ENCODE measurements at places on chromosomes 5 and 9.

DNA sequence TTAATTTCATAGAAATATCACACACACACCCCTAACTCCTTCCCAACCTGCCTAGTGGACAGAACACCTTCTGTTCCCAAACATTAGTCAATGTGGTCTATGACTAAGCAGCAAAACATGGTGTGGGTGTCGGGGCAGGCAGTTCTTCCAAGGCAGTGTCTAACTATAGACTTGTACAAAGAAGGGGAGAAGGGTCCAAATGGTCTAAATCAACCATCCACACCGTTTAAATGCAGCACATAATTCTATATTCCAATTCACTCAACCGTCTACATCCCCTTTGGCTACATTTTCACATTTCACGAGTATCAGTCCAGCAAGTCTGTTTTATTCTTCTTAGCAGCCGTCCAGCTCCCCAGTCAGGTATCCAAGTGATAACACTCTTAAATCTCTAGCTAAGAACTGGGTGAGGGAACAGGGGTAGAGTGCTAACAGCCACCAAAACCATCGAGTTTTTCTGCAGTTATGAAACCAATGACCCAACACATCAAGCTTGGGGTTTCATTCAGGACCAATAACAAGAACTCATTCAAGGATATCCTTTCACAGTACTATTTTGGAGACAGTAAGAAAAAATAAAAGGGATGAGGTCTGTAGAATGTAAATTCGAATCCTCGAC lies 3.3 kb downstream of the ZNF608 start:
- no peak for DNase-seq

DNA sequence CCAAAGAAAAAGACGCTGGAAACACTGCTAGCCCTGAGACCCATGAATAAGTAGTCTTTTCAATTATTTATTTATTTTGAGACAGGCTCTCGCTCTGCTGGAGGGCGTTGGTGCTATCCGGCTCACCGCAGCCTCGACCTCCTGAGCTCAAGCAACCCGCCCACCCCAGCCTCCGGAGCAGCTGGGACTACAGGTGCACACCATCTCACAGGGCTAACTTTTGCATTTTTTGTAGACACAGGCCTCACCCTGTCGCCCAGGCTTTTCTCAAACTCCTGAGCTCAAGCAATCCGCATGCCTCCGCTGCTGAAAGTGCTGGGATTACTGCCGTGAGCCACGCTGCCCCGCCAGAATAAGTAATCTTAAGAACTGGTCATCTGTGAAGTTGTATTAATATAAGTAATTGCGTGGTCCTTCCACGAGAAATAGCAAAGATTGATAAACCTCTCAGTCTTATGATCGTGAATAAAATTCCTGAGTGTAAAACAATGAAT lies 1.6 kb downstream of the ANXA2R start:
- DNase-seq = no peak

DNA sequence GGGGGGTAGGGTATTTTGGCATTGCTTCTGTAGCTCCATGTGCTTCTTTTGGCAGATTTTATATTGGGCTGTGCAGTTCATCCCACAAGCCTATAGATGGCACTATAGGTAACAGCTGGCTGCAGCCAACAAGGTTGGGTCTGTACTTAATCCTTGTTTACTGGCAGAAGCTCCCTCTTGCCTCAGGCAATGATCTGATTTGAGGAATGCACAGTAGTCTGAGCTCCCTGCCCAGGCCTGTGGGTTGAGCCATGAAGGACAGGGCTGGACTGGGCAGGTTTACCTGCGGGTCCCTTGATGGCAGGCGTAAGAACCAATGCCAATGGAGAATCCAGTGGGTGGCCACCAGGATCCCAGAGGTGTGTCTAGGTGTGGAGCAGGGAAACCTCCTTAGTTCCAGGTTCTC lies 11.7 kb upstream of the OR1J2 start:
- no peak for DNase-seq

- no peak for DNase-seq
Observed at GRCh38 chr5:132027027-132027426, 15.6 kb upstream of the ACSL6 start.

DNA sequence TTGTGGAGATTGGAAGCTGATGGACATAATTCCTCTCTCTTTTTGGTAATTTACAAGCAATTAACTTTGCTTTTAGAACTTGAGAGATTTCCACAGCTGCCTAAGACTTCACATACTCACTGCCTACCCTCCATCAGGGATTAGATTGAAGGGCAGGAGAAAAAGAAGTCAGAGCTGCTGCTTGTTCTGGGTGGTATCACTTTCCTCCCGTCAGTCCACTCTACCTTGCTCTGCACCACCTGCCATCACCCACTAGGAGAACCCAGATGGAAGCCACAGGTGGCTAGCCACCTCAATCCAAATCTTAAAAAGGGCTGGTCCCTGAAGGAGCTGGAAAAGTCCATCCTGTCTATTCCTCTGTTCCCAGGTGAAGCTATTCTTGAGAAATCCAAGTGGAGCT lies 10.5 kb downstream of the IRF1 start:
- no peak for DNase-seq

DNA sequence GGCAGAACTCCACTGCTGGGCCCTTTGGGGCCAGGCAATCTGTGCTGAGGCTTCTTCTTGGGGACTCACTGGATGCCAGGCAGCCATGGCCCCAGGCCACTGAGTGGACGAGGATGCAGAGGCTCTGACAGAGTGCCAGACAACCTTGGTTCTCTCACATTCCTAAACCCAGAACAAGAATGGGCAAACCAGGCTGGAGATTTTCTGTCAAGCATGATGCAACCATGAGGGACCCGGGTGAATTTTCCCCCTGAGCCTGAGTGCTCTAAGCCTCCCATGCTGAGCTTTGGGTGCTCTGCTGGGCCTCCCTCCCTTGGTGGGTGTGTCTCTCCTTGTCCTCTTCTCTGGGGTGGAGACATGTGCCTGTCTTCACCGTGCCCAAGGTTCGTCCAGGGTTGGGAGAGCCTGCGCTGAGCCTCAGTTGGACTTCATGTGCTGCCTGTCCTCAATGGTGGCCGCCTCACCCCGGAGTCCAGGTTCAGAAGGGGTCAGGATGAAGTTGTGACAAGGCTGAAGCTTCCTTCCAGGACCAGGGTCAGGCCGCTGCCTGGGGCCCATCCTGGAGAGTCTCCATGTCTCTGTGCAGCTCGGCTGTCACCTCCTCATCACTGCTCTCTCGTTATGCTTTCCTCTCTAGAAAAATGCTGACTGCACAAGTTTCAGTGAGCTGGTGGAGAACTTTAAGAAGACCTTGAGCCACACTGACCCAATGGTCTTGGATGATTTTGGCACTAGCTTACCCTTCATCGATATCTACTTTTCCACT lies 24.1 kb downstream of the PITX1 start:
- no peak for DNase-seq

- DNase-seq = no peak
Observed at GRCh38 chr5:95907740-95908706, 53.6 kb downstream of the ELL2 start.

DNA sequence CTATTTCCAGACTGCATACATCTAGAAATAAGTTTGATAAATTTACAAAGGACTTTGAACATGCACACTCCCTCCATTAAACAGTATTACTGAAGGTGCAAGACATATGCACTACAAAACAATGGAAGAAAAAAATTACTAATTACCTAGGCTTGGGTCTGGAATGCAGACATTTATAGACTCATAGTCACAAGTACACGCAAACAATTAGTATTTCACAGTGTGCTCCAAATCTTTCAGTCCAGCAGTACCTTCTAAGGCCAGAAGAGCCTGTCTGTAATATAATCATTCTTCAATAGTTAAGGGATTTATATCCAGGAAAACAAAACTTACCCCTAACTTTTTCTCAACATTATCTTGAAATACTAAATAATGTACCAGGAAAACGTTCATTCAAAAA lies 11.2 kb downstream of the RICTOR start:
- DNase-seq = no peak

- no peak for DNase-seq
Observed at GRCh38 chr5:178668579-178668978, 41.7 kb upstream of the CLK4 start.

DNA sequence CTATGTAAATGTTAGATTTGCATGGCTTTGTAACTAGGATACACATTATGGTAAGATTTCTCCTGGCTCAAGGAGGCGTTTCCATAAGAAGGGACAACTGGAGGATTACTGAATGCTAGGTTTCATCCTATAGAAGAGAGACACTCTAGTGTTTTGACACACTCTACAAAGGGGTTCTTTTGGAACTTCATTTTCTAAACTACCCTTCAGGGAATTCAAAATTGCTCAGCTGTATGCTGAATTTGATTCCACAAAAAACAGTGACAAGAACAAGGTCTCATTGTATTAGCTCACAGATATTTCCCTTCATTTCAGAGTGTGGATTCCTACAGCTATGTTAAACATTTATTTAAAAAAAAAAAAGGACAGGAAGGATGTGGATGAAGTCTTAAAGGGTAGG lies 151.7 kb downstream of the PPP2R2B start:
- DNase-seq = no peak

GRCh38 chr9:110923601-110924000 lies 114.7 kb downstream of the LPAR1 start:
- DNase-seq = no peak

DNA sequence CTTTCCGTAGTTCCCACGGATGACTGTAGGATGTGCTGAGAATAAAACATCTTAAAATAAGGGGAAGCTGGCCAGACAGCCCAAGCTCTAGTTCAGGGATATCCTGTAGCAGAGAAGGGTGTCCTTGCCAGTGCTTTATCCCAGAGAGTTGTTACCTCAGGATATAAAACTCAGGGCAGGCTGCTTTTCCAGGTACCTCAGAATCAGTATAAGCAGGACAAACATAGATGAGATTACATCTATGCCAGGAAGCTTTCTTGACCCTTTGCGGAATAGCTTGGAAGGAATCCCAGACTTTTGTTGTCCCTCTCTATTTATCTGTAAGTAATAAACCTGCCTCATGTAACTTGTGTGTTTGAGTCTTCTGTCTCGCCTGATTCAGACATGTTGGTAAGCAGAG lies 565.7 kb downstream of the PRDM9 start:
- no peak for DNase-seq

DNA sequence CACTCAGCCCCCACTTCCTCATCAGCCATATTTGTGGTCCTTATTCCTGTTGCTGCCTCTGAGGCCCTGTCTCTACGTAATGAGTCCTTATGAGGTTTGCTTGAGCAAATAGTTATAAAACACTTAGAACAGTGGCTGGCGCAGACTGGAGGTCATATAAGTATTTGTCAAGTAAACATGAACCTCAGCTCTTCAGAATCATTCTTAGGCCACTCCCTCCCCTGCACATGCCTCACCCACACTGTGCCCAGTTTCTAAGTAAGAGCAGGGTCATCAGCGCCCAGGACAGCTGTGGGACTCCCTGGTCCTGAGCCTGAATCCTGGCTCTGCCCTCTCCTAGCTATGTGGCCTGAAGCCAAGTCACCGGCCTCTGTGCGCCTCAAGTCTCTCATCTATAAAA lies 4.0 kb downstream of the ST6GALNAC4 start:
- DNase-seq = no peak

DNA sequence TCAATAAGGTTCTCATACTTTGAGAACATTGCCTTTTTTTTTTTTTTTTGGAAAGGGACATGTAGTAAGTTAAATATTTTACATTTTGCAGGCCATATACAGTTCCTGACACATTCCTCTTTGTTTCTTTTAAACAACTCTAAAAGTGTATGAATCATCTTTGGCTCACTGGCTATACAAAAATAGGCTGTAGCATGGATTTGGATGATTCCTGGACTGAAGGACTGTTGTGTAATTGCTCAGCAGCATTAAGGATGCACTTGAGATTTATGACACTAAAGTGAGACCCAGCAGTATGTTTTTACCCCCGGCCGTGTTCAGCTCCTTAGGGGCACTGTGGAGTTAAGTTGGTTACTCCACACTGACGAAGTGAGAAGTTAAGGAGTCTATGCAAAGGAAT lies 41.3 kb downstream of the VPS13A start:
- no peak for DNase-seq

GRCh38 chr9:107648153-107648715 lies 158.7 kb upstream of the KLF4 start:
- DNase-seq = no peak

DNA sequence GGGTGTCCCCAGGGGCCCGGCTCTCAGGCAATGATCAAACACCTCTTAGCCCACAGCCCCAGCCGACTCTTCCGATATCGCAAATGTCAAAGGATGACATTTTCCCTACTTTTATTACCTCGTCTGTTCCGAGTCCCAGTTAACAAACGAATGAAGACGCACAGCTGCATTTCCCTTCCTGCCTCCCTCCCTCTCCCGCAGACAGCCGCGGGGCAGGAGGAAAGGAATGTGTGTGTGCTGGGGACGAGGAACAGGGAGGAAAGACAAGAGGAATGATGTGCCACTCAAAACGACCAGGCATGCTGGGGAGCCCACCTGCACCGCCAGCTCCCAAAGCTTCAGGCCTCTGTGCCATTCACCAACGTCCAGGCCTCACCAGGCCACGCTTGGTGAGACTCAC lies 125.9 kb upstream of the SARDH start:
- DNase-seq = no peak

- no peak for DNase-seq
Observed at GRCh38 chr5:177303925-177304391, 359 bp downstream of the PRELID1 start.

- DNase-seq = no peak
Observed at GRCh38 chr9:127196826-127197145, 67.8 kb upstream of the GARNL3 start.

DNA sequence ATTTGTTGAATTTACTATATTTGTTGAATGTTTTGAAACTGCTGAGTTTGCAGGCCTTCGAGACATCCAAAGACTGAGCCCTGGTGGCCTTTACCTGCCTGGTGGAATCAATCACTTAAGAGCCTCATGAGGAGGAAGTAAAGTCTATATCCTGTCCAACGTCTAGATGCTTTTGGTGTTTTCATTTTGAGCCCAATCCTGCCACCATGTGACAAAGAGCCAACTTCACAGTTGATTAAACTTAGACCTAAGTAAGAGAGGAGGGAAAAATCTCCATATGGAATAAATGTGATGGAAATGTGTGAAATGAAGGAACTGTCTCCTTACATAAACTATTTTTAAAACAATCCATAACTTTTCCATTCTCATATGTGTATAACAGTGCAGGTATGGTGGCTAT lies 220.1 kb downstream of the PRR16 start:
- no peak for DNase-seq

DNA sequence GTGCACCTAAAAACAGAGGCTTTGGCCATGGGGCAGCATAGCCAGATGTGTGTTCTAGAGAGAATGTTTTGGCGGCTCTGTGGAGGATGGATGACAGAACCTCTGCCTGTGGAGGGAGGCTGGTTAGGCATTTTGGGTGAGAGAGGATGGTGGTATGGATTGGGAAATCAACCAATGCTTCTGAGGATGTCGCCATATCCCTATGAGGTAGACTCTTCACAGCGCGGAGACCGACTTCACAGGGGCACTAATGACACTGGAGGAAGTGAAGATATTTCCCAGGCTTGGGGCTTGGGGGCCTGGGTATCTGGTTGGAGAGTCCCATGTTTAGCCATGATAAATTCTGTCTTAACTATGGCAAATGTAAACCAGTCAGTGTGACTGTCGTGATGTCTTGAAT lies 140.6 kb upstream of the KLF4 start:
- DNase-seq = no peak

- DNase-seq = no peak
Observed at GRCh38 chr9:14323083-14323971, 9.4 kb upstream of the NFIB start.

GRCh38 chr5:1945606-1946005 lies 62.9 kb upstream of the IRX4 start:
- no peak for DNase-seq

GRCh38 chr9:23663125-23663524 lies 162.9 kb downstream of the ELAVL2 start:
- no peak for DNase-seq
